Fibroblast of skin of back (primary cell): ENCODE measurements at places on chromosomes 6 and 20.

GRCh38 chr20:18254615-18255014 lies 33.7 kb upstream of the ZNF133 start:
- DNase-seq: no peak

DNA sequence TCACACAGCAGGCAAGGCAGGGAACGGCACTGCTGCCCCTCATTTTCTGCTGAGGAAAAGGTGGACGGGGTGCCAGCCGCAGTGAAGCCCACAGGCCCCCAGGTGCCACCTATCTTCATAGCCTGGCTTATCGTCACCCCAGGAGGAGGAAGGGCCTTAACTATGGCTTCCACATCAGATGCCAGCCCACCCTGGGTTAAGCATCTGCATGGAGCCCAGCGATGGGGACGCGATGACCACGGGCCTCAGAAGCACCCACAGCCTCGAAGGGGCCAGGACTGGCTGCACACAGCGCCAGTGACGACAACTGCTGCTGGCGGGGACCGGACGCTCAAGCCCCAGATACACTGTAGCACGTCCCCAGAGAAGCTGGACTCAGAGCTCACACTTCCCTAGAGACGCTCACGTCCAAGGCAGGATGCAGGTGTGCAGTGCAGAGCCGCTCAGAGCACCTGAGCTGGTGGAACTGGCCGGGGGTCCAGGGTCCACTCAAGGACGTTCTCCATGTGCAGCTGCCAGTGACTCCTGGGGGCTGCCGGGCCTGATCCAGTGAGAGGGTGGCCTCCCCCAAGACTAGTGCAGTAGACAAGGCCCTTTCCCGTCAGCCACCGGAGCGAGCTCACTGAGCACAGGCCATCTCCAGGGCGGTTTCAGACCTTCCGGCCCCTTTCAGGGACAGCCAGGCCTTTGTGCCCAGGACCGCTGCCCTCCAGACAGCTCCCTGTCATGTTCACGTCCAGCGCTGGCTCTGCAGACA lies 83.0 kb downstream of the YTHDF1 start:
- no peak for DNase-seq

DNA sequence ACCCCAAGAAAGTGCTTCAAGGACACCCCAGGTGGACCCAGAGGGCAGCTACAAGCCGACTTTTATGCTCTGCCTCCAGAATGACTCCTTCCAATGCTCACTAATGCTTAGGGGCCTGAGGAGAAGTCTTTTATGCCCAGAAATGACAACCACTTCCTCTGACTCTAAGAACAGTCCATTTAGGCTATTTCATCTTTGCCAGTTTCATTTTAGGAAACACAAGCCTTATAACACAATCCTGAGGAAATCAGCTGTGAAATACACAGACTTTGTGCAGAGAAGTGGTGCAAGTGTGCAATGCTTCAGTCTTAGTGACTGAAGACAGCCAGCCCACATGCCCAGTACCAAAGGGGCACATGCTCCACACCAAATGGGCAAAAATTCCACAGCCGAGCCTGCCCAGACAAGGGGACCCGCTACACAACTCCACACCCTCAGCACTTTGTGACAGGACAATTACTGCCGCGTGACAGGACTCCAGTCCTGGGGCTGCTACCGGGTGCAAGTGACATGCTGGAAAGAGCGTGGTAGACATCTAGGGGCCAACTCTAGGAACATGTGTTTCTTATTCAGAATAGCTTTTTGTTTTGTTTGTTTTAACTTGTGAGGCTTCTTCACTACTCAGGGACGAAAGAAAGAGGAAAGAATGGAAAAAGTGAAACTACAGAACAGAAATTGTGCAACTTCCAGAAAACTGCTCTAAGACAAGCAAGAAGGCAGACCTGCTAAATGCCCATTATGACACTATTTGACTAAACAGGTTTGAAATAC lies 28.2 kb upstream of the PLAGL1 start:
- peak; percentile 14 for DNase-seq

- DNase-seq: peak; percentile 61
Measured at GRCh38 chr20:36847009-36847709, 28.8 kb upstream of the TLDC2 start.

DNA sequence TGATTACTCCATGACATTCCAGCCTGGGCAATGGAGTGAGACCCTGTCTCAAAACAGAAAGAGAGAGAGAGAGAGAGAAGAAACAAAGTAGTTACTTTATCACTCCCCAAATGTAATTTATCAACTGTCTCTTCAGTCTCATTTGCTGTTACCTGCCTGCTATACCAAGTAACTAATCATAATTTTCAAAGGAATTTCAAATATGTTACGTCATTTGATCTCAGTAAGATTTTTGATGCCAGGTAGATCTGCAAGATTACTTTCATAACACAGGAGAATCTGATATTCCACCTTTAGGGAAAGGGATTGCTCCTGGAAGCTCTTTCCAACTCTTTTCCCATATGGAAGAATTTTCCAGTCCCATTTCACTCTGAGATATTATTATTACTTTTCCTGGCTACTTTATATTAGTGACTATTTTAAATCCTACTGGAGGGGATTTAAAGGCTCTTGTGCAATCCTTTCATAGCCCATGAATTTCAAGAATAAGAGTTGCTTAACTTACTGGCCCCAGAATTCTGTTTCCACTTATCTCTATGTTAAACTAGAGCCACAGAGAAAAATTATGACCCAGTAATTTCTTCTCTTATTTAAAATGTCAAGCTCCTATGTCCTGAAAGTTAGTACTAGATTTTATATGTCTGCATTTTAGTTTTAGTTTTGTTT lies 390.2 kb upstream of the FLRT3 start:
- DNase-seq: no peak

- DNase-seq: no peak
Measured at GRCh38 chr6:43243664-43244321, 512 bp downstream of the TTBK1 start.

DNA sequence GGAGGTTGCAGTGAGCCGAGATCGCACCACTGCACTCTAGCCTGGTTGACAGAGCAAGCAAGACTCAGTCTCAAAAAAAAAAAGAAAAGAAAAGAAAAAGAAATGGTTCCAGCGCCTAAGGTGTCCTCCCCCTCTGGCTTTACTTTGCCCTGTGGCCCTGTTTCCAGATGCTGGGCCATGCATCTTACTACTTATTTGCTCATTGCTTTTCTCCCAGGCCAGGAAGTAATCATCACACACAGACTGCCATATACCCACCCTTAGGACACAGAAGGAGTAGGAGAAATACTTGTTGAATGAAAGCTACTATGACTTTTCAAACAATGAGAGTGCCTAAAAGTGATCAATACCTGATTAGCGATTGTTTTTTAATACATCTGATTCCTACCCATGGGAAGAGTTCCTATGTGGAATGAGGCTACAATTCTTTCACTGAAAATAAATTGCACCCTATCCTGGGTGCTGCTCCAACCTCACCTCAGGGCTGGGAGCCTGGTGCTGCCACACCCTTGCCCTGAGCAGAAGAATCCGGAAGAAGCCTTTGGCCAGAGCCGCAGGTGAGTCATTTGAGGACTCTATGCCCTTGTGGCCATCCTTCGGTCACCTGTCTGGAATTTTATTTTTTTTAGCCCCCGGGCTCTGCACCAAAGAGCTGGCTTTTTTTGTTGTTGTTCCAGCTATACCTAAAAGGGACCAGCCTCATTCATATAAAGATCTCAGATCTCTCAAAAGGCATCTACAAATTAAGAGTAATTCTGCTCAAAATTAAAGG lies 22.7 kb upstream of the TFAP2C start:
- no peak for DNase-seq

- DNase-seq: no peak
Measured at GRCh38 chr20:17172836-17173516, 53.9 kb upstream of the PCSK2 start.

DNA sequence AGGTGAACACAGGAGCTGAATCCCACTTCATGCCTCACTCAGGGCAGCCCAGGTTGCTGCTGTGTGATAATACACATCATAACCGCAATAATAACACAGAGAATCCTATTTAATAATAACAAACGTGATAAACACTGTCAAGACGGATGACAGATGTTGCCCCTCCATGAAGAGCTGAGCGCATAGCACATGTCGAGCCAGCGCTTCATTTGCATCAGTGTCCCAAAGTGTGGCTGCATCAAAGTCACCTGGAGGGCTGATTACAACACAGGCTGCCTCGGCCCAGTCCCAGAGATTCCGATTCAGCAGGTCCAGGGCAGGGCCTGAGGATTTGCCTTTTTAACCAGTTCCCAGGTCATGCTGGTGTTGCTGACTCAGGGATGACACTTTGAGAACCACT lies 198.5 kb downstream of the QKI start:
- no peak for DNase-seq

DNA sequence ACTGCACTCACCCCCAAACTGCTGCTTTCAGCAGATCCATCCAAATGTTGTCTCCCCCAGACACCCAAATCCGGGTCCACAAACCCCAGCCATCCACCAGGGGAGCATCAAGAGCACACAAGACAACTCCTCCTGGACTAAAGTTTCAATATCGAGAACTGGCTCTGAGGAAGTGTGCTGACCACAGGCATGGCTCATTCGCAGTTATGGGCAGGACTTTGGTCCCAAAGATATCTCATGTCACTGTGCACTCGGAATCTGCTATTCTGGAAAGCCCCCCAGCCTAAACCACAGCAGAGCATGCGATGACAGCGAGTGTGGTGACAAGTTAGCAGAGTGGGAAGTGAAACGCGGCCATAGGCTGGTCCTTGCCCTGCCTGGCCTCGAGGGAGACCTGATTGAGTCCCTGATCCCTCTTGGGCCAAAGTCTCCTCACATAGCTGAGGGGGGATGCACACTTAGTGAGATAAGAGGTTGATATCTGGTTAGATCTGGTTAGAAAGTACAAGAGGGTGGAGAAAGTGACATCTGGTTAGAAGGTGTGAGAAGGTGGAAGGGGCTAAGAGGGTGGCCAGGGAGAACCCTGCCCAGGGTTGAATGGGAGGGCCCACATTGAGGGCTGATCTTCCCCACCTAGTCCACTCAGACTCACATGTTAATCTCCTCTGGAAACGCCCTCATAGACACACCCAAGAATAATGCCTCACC lies 149.7 kb downstream of the MRPL14 start:
- DNase-seq: peak; percentile 49

GRCh38 chr20:35734374-35734773 lies 7.7 kb downstream of the RBM39 start:
- no peak for DNase-seq

DNA sequence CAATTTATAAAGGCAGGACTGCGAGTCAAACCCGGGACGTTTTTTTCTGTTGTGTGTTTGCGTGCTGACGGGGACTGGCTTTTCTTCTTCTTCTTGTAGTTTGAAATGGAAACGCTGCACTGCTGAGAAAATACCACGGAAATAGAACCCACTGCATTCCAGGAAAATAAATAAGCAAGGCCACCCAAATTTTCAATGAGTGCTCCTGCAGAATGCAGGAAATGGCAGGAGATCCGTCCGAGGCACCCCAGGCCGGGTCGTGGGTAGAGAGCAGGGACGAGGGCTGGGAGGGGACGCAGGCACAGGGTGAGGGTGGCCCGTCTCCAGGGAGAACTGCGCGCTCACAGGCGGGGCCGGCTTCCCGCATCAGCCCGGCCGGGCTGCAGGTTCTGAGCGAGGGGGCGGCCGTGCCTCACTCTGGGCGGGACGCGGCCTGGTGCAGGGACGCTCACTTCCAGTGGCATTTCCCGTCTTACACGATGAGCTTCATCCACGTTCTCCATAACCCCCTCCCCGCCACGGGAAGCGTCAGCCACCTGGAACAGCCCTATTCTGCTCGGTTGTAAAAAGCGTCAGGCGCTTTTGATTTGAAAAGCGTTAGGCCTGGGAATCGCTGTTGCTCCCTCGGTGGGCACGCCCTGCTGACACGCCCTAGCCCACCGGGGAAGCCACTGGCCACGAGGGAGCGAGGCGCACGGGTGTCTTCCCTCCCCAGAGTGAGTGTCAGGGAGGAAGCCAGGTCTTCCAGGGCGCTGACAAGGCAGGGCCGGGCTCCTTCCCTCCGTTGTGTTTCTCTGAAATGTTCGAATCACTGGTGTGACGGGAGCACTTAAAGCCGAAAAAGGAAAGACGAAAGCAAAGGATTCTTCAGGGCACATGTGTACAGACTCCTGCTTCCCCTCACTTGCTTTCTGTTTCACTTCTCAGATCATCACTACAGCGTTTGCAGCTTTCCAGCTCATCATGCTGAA lies 17.9 kb upstream of the EXOC2 start:
- DNase-seq: peak; percentile 54

- DNase-seq: peak; percentile 8
Measured at GRCh38 chr6:53103993-53104675, 38.9 kb downstream of the FBXO9 start.

- no peak for DNase-seq
Measured at GRCh38 chr6:117552618-117553017, 49.7 kb downstream of the GOPC start.

GRCh38 chr6:35754452-35755277 lies 17.8 kb downstream of the ARMC12 start:
- DNase-seq: peak; percentile 38

DNA sequence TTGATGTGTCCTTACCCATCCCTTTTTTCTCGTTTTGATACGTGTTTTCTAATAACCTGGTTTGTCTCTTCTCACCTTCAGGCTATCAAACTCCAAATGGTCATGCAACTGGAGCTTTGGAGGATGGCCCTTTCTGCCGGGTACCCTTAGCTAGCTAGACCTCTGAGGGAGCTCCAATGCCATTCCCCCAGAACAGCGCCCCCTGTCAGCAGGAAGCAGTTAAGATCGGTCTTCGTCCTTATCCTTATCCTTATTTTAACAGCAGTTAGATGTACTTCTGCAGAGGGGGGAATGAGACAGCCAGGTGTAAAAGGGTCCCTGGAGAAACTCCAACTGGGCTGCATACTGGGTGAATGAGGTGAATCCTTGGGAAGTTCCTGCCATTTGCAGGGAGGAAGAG lies 37.2 kb downstream of the SEL1L2 start:
- DNase-seq: no peak

- no peak for DNase-seq
Measured at GRCh38 chr20:60870040-60870439, 382.0 kb upstream of the CDH4 start.

DNA sequence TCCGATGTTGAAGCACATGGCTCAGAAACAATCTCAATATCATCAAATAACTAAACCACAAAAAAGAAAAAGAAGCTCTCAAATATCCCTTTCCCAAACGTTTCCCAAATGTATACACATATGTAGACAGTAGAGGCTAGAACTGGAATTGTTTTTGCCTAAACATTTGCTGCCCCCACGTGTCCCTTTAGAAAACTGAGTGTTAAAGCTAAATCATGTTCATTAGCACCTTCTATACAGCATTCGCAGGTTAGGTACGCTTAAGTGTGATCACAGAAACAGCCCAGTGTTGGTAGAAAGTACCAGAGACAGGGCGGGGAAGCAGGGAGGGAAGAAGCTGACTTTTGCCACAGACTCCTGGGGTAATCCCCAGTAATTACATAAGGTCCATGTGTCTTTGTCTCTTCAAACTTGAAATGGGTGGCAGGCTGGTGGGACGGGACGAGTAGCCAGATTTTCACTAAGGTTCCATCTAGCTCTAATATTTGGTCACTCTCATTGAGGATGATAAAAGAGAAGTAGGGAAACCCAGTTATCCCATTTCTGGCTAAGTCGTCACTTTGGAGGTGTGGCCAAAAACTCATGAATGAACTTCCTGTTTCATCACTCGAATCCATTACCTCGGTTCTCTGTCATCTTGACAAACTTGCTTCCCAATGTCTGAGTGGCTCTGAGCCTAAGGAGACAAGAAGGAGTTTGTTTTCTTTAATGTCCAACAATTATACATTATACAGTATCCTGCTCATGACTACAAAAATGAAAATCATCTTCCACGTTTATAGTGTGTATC lies 15.0 kb upstream of the TFAP2A start:
- peak; percentile 56 for DNase-seq

GRCh38 chr20:41005361-41005729 lies 23.3 kb upstream of the TOP1 start:
- DNase-seq: peak; percentile 91
